ENCODE measurements at places on chromosomes 1 and 21.

- no peak for DNase-seq
Measured at GRCh38 chr1:210536254-210536961, 207.7 kb downstream of the HHAT start.

- DNase-seq, result peak; percentile 51
Measured at GRCh38 chr1:67149179-67149770, 14.5 kb upstream of the C1orf141 start.

- no peak for DNase-seq
Measured at GRCh38 chr1:62891956-62892562, 108.1 kb downstream of the ATG4C start.

DNA sequence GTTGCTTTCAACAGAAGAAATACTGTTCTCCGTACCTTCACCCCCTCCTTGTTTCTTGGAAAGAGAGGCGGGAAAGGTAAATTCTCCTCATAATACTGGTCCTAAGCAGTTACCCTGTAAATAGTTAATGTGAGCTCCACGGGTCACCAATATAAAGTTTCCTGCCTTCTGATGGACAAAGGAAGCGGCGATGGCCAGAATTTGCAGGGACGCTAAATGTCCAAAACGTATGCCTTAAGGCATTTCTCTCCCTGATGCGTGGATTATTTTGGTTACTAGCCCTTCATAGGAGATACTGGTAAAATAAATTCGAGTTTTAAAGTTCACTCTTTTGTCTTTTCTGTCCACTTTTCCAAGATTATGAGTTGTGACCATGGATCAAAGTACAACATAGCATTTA is 898 bp upstream of the PTGS2 start:
- no peak for DNase-seq

DNA sequence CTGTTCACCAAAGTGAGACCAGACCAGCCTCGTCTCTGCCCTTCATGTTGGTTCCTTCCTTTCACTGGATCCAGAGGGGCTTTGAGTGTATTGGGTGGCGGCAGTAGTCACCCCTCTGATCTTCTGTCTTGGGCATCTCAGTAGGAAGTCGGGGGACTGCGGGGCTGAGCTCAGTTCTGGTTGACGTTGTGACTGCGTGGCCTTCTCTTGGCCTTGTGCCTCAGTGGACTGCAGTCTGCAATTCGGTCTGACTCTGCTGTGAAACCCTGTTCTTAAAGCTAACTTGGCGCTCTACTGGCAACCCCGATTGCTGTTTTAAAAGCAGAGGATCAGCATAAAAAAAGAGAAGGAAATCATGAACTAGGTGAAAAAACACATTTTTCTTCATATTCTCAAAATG is 56.7 kb downstream of the SLC37A1 start:
- DNase-seq, result no peak

- DNase-seq, result no peak
Measured at GRCh38 chr1:89600451-89601224, 32.3 kb upstream of the LRRC8C start.

GRCh38 chr1:6066680-6067079 is 21.0 kb downstream of the KCNAB2 start:
- DNase-seq, result no peak

DNA sequence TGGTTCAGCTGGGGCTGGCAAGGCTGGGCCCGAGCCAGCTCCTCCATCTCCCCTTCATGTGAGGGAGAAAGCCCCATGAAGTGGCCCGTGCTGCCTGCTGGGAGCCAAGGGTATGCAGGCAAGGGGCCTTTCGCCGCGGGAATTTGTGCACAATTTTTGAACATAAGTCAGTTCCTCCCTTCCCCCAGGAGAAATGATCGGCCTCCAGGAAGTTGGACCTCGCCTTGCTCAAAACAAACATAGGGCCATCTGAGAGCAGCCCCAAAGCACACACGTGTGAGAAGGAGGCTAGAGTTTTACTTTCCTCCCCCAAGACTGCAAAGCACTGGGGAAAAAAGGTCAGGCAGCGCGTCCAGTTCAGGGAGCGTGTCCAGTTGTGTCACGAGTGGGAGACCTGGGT is 64.7 kb downstream of the PRDM16 start:
- DNase-seq, result no peak

GRCh38 chr21:32764186-32764585 is 7.4 kb downstream of the PAXBP1 start:
- DNase-seq, result no peak

- no peak for DNase-seq
Measured at GRCh38 chr1:34137411-34137810, 27.6 kb downstream of the CSMD2 start.

DNA sequence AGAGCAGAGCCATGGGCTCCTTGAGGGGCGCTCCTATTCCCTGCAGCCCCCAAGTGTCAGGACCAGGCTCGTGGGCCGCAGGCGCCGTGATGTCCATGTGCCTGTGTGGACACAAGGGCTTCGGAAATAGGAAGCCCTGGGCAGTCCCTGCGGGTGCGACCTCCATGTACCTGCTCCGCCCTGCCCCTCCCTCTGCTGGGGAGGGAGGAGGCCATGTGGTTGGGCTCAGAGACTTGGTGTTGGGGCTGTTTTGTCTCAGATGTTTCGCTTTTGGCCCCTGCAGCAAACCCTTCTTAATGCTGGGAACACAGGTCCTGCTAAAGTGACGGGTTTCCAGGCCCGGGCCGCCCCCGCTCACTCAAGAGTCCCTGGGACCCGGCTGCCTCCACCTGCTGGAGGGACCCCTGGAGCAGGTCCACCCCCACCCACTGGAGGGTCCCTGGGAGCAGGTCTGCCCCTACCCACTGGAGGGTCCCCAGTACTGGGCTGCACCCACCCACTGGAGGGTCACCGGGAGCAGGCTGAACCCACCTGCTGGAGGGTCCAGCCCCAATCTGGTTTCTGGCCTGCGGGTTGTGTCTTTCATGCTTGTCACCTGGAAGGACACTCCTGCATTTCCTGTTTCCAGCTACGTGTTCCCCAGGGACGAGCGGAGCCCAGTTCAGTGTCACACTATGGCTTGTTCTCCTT is 156.5 kb downstream of the PEX14 start:
- DNase-seq, result no peak

DNA sequence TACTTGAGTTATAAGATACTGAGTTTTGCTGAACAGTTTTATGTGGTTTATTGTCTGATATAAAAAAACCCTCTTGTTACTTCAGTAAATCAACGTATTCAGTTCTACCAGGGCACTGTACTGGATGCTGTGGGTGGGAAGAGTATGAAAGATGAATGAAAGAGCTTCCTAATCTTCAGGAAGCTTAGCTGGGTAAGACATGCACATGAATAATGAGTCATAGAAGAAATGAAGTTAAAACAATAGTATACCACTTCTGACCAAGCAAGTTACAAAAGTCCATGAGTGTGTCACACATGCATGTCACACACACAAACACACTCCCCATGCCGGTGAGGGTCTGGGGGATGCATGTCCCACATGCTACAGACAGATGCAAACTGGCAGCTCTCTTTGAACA is 105.9 kb downstream of the SIPA1L2 start:
- no peak for DNase-seq

All from glomerular endothelial cell (primary cell).